ENCODE measurements at places on chromosomes 4 and X.

GRCh38 chrX:124018023-124018422 is 56.5 kb downstream of the STAG2 start:
- no peak for DNase-seq

GRCh38 chr4:53016099-53016820 is 154.1 kb downstream of the RASL11B start:
- DNase-seq: no peak

GRCh38 chrX:103373581-103373980 is 2.8 kb upstream of the BEX3 start:
- DNase-seq: no peak

DNA sequence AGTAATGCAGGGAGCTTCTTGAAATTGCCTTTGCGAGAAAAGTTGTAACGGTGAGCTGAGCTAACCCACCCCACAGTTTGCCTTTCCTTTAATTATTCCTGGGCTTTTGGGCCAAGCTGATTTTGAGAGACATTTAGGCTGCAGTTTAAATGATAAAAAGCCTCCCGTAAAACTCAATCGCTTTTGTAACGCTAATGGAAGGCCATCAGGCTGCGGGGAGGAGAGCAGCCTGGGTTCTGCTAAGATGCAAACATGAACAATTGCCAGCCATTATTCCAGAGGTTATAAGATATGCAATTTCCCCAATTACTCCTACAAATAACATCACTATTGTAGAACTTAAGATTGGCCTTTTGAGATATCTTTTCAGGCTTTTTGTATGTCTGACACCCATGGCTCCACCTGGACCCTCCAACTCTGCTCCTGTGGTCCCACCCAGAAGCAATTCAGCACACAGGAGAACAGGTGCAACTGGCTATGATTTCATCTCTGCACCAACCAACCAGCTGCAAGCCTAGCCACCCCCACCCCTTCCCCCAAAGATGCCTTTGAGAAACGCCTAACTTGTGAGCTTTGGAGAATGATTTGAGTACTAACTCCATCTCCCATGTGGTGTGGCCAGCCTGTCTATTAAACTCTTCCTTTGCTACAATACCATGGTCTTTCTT is 108.2 kb upstream of the FAM9C start:
- no peak for DNase-seq

DNA sequence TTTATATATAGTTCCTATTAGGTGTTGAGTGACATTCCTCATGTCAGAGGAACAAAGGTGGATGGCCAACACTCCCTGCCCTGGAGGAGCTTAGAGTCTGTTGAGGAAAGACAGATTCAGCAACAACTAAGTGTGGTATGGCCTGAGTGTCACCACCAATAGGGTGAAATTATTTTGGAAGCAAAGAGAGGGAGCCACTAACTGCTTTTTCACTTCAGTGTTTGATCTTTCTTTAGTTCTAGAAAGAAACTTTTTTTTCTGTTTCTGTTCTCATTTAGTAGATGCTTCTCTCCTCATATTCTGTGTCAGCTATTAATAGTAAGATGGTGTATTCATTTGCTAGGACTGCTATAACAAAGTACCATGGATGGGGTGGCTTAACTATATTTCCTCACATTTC is 81.5 kb downstream of the ARX start:
- DNase-seq: no peak

DNA sequence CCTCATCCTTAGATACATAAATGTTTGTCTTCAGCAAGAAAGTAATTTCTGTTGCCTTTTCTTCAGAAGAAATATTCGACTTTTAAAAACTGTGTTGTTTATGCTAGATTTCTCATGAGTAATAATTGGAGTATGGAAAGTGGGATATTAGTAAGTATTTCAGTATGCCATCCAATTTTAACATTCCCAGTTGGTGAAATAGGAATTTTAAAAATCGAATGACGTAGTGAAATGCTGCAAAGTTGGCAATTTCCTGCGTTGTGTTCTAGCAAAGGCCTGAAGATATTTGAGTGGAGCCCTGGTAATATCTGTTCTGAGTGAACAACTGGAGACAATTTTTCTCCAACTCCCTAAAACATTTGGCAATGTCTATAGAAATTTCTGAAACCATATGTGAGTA is 190.1 kb downstream of the ZNF330 start:
- no peak for DNase-seq

DNA sequence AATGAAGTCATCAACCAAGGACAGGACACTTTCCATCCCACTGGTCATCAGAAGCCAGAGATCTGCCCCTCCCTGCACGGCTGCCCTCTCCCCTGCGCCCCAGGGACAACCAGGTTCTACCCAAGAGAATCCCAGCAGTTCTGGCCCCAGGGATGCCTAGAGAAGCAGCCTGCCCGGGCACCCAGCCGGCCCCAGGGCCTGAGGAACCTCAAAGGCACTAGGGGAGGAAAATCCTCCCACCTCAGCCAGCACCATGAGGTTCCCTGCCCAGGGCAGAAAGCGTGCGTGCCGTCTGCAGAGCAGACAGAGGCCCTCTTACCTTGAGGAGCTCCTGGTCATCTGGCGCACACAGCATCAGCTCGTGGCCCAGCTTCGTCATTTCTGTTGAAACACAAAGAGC is 8.1 kb downstream of the HAUS7 start:
- no peak for DNase-seq

DNA sequence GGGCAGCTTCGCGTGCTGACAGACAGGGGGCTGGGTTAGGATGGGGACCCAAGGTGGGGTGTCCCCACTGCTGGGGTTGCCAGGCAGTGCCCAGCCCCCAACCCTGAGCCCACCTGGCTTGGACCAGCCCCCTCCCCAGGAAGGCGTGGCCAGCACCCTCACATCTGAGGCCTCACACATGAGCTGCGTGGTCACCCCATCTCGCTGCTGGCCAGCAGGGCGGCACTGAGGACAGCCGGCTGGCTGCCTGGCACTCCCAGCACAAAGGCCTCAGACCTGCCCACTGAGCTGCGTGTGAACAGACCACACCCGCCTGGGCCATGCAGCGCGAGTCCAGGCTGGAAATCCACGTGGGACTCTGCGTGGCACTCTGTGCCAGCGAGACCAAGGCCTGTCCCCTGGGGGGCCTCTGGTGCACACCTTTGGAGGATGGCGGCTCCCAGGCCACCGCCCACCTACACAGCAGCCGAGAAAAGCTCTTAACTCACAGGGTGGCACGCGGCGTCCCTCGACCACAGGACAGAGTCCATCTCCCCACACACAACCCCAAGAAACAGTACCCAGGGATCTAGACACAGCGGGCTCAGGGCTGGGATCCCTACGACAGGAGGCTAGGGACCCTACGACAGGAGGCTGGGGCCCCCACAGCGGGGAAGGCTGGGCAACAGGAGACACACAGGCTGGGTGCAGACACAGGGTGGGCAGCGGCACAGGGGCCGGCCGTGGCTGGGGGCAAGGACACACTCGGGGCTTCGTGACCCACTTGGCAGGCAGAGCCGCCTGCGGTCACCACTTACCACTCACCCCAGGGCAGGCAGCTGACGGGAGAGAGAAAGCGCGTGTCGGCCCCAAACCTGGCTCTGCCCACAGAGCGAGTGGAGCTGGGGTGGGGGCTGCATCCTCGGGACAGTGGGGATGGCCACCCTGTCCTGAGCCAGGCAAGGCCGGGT is 9.8 kb downstream of the DGKQ start:
- no peak for DNase-seq
